ENCODE measurements at places on chromosomes 3 and 15.
A peak's percentile ranks its signal among the peaks of the same experiment; 100 is the strongest.

GRCh38 chr3:153944084-153944483, 177.1 kb upstream of the ARHGEF26 start:
- no peak for DNase-seq

DNA sequence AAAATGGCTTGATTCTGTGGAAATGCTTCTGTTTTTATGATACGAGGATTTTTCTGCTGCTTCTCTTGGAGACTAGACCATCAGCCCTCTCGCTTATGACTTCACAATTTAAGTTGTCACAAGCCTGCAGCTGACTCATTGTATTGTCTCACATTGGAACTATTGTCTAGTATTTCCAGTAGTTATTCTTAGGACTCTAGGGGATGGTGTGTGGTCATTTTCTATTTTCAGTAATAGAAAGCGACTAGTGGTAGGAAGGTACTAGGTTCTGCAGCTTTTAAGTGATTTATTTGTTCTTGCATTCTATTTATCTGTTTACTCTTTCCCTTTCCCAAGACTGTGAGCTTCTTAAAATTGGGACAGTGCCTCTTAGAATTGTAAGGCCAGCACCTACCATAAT, 66.3 kb upstream of the CRTC3 start:
- no peak for DNase-seq

- no peak for DNase-seq
Observed at GRCh38 chr3:139572847-139573672, 33.5 kb upstream of the RBP1 start.

DNA sequence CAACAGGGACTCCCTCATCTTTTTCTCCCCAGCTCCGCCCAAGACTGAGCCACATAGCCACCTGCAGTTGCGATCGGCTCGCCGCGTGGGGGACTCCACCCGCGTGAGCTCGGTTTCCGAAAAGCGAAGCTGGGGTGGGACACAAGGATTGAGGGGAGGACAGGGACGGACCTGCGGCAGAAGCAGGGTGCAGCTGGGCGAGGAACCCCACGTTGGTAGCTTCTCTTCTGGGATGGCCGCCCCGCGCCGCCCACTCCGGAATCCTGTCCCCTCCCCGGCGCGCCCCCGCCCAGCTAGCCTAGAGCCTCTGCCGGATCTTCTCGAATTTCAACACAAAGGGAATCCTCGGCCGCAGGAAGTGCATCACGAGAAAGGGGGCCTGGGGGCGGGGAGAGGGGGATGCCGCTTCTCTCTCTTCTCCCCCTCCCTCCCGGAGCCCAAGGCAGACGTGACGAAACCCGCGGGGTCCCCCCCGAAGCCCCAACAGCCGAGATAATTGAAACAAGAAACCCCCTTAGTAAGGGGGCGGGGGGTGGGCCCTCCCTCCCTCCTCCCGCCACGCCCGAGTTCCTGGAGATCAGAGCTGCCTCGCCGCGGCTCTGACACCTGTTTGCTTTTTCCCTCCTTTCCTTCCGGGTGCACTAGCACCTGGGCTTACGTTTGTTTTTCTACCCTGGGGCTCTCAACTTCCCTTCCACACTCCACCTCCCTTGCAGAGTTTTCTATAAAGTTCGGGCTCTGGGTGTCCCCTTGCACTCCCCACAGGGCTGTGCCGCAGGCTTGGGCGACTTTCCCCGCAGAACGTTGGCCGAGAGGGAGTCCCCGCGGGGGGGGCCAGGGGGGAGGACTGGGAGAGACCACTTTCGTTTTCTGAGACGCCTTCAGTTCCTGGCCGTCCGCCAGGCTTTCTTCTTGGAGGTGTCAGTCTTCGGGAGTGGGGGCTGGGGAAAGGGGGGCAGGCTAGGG, 1.3 kb upstream of the KCNH8 start:
- DNase-seq = peak; percentile 96

DNA sequence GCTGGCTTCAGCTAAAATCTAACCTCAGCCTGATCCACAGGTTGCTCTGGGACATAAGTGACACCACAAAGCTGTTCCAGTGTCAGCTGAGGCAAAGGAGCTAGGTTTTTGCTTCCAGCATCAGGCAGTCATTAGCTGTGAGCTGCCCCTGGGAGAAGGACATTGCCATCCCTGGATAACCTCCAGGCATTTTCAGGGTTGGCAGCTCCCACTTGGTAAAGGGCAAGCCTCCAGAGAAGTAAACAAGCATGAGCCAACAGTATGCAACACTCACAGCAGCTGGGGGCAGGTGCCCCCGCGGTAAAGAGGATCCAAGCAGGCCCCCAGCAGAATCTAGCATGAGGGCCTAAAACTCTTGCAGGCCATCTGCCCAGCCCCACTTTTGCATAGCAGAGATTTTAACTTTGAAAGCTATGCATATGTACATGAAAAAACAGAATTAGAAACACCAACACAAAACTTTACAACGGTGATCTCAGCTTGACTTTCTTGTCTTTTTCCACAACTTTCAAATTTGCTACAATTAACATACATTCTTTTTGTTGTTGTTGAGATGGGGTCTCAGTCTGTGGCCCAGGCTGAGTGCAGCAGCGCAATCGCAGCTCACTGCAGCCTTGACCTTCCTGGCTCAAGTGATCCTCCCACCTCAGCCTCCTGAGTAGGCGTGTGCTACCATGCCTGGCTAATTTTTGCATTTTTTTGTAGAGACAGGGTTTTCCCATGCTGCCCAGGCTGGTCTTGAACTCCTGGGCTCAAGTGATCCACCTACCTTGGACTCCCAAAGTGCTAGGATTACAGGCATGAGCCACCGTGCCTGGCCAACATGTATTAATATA, 83.8 kb upstream of the TPM1 start:
- DNase-seq = no peak

- DNase-seq = no peak
Observed at GRCh38 chr15:45454814-45455213, 67.7 kb downstream of the SLC30A4 start.

DNA sequence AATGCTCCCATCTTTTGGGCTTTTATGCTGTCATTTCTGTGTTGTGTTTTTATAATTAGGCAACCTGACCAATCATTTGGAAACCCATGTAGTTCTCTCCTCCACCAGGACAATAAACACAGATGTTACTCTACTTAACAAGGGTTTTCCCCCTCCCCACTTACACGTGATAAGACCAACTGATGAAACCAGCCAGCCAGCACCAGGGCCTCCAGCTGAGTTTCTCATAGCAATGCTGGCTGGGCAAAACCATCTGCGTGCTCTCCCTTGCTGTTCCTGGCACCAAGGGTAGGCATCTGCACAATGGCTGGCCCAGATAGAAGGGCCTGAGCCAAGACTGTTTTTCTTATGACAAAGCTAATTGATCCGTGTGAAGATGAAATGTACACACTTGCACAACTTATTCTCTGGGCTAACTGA, 310.4 kb downstream of the PLCL2 start:
- DNase-seq = no peak

DNA sequence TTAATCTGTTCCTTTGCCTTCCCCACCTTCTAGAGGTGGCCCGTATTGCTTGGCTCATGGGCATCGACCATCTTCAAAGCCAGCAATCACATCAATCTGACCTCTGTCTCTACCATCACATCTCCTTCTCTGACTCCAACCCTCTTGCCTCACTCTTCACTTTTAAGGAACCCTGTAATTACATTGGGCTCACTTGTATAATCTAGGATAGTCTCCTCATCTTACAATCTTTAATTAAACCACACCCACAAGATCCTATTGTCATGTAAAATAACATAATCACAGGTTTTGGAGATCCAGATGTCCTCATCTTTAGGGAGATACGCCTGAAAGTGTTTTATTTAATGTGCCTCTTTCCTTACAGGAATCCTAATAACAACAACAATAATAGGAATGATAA, 234.5 kb downstream of the ERC2 start:
- DNase-seq = no peak

GRCh38 chr15:68333775-68334470, 56.4 kb downstream of the FEM1B start:
- DNase-seq = no peak

DNA sequence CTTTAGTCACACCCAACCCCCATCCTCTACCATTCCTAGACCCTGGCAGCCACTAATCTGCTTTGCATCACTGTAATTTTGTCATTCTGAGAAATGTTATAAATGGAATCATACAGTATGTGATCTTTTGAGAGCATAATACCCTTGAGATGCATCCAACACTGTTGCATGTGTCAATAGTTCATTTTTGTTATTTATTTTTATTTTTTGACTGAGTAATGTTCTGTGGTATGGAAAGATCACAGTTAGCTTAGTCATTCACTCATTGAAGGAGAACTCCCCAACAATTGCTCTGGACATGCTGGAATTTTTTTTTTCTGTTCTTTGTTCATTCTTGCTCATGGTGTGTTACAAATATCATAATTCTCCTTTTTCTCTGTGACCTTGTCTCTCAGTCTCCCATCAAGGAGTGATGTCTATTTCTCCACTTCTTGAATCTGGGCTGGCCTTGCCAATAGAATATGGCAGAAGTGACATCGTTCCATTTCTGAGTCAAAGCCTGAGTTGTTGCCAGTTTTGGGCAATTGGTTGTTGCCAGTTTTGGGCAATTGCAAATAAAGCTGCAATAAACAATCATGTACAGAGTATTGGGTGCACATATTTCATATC, 6.8 kb upstream of the ADPGK start:
- DNase-seq = no peak

GRCh38 chr3:159080821-159081220, 279.0 kb downstream of the MFSD1 start:
- no peak for DNase-seq

GRCh38 chr3:57973715-57974477, 34.3 kb upstream of the FLNB start:
- no peak for DNase-seq

- DNase-seq = no peak
Observed at GRCh38 chr3:4474683-4475490, 7.8 kb upstream of the SUMF1 start.

DNA sequence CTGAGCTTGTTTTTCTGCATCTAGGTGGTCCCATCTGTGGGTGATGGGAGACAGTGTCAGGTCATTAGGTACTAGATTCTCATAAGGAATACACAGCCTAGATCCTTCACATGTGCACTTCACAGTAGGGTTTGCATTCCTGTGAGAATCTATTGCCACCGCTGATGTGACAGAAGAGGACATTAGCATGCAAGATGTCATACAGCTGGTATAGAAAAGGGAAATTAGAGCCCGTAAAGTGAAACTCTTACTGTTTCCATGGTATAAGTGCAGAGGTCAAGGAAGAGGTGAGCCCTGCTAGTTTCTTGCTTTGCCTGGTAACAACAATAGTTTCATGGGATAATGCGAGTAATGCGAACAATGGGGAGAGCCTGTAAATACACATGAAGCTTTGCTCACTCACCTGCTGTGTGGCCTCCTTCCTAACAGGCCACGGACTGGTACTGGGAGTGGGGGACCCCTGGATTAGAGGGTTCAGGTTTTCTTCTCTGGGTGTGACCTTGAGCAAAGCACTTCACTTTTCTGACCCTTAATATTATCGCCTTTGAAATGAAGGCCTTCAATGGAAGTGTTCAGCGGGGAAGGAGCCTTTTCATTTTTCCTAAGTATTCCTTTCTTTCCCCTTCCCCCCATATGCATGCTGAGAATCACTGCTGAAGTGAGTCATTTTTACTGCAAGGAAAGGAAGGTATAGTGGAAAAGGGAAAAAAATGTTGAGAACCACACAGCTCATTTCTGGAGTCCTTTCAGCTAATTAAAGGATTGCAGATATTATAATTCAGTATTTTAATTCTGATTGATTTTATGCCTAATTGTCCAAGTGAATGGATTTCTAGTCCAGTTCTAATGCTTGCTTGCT, 286.4 kb downstream of the UBE2E2 start:
- no peak for DNase-seq

DNA sequence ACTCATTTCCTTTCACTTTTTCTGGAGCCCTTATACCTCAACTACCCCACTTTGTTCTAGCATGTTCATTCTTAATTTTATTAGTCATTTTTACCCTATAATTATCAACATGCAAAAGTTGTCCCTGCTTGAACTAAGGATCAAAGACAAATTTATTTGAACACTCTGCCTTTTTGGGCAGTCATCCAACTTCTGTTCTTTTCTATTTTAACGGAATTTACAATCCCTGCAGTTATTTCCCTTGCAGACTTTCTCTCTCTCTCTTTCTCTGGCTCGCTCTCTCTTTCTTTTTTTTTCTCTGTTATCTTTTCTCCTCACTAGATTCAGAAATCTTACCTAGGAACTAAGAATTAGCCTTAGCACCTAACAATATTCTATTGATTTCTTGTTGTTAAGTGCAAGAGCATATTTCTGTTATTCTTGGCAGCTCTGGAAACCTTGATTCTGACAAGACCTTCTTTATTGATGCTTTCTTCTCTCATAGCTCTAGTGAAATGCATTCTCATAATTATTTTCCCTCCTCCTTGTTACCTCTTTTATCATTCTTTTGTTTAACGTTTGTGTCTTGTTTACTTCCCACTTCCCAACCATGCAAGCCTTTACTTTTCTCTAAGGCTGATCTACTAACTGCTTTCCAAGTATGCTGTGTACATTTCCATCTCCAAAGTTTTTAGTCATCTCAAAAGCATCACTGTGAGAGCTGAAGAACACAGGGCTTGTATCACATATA, 951.6 kb downstream of the DIPK2A start:
- DNase-seq = peak; percentile 59

GRCh38 chr3:192186498-192186897, 540.8 kb downstream of the FGF12 start:
- no peak for DNase-seq

DNA sequence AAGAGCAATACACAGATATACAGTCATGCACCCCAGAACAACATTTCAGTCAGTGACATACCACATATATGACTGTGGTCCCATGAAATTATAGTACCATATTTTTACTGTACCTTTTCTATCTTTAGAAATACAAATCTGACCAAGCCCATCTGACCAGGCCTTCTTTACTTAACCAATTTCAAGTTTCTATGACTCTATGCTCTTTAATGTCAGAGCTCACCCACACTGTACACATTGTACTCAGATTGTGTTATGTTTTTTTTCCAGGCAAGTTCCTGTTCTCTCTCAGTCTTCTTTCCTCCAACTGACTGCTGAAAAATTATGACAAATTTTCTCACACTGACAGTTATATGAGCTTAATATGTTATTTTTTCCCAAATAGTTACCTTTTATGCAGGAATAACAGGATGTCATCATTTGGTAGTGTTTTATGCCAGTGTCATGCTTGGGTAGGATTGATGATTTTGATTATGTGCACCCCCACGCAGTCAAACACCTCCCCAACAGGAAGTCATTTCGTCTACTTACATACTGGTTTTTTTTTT, 8.0 kb upstream of the CBLB start:
- DNase-seq = no peak

GRCh38 chr3:30418443-30418842, 188.0 kb upstream of the TGFBR2 start:
- DNase-seq = no peak
